ENCODE measurements at places on chromosomes 5 and 9.

- no peak for DNase-seq
Observed at GRCh38 chr9:7075154-7075553, 317.4 kb downstream of the KDM4C start.

GRCh38 chr5:120160124-120160895 is 303.8 kb upstream of the PRR16 start:
- DNase-seq = no peak

DNA sequence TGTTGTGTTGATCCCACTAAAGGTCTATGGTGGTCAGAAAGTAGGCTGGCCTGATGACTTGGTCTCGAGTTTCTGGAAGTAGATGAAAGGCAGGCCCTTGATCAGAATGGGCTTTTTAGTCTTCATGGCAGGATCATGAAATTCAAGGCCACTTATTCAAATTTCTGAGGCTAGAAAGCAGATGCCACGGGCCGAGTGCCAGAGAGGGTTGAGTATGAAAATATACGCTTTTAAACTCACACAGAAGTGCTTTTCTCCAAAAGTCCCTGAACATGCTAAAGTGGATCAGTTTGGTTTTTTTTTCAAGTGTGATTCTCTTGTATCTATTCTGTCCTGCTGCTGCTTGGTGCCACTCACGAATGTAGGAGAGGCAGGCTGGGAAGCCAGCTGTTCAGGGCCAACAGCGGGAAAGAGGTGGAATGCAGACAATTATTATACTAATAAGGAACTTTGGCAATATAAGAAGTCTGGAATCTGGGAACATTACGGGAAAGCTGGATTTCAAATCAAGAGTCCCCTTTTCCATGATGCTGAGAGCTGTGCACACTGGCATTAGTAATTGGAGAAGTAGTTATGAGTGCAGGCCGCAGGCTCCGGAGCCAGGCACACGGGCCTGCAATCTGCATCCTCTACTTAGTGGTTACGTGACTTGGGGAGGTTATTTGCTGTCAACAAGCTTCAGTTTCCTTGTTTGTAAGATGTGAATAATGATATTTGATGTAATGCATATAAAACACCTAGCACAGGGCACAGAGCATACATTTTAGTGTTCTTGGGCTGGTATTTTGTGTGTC is 95.8 kb downstream of the LMNB1 start:
- no peak for DNase-seq

GRCh38 chr5:75963554-75963953 is 119.6 kb upstream of the SV2C start:
- no peak for DNase-seq

All from NCI-H187 (cell line).